Common myeloid progenitor, CD34-positive (primary cell): ENCODE measurements at places on chromosomes 7 and 10.
A peak's percentile ranks its signal among the peaks of the same experiment; 100 is the strongest.

- no peak for DNase-seq
Measured at GRCh38 chr7:148334959-148335577, 255.5 kb upstream of the C7orf33 start.

- DNase-seq = peak; percentile 20
Measured at GRCh38 chr10:10544890-10545289, 472.8 kb upstream of the CELF2 start.

- DNase-seq = no peak
Measured at GRCh38 chr7:68485253-68485917, 1112.9 kb upstream of the AUTS2 start.

DNA sequence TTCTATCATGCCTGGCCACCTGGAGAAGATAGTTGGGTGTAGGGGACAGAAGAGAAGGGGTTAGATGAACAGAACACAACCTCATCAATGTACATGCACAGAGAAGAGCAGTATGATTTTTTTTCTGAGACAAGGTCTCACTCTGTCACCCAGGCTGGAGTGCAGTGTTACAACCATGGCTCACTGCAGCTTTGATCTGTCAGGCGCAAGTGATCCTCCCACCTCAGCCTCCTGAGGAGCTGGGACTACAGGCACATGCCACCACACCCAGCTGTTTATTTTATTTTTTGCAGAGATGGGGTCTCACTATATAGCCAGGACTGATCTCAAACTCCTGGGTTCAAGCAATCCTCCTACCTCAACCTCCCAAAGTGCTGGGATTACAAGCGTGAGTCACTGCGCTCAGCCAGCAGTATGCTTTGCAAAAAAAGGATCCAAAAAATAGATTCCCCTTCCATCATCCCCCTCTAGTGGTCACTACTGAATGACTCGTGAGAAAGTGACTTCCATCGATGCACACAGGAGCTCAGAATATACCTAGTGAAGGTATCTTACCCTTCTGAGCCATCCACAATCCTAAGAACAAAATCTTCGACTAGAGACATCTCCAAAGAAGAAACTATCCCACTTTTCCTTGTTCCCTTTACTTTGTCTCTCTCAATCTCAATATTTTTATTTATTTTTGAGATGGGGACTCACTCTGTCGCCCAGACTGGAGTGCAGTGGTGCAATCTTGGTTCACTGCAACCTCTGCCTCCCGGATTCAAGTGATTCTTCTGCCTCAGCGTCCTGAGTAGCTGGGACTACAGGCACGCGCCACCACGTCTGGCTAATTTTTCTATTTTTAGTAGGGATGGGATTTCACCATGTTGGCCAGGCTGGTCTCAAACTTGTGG lies 21.0 kb downstream of the ZCWPW1 start:
- peak; percentile 86 for DNase-seq

GRCh38 chr7:18530224-18531179 lies 35.0 kb downstream of the HDAC9 start:
- peak; percentile 53 for DNase-seq

- no peak for DNase-seq
Measured at GRCh38 chr7:156224833-156225225, 412.6 kb upstream of the SHH start.

- DNase-seq = no peak
Measured at GRCh38 chr10:132178672-132179545, 7.8 kb upstream of the DPYSL4 start.

- DNase-seq = no peak
Measured at GRCh38 chr10:109701633-109702215, 221.6 kb downstream of the XPNPEP1 start.

- no peak for DNase-seq
Measured at GRCh38 chr7:131919920-131920709, 363.7 kb upstream of the PODXL start.

- DNase-seq = no peak
Measured at GRCh38 chr10:131653140-131653539, 247.7 kb upstream of the PPP2R2D start.

DNA sequence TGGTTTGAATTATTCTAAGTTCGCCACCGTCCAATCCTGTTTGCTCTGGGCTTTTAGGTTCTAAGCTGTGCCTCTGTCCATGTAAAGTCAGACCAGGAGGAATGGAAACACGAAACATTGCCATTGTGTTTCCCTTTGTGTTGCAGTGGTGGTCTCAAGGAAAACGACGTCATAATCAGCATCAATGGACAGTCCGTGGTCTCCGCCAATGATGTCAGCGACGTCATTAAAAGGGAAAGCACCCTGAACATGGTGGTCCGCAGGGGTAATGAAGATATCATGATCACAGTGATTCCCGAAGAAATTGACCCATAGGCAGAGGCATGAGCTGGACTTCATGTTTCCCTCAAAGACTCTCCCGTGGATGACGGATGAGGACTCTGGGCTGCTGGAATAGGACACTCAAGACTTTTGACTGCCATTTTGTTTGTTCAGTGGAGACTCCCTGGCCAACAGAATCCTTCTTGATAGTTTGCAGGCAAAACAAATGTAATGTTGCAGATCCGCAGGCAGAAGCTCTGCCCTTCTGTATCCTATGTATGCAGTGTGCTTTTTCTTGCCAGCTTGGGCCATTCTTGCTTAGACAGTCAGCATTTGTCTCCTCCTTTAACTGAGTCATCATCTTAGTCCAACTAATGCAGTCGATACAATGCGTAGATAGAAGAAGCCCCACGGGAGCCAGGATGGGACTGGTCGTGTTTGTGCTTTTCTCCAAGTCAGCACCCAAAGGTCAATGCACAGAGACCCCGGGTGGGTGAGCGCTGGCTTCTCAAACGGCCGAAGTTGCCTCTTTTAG lies 46.3 kb upstream of the DMBT1 start:
- DNase-seq = no peak

GRCh38 chr7:101594790-101595189 lies 34.3 kb downstream of the MYL10 start:
- DNase-seq = no peak
